Ecto neural progenitor cell (in vitro differentiated cells): ENCODE measurements at places on chromosomes 6 and 20.

GRCh38 chr6:157139054-157139708 lies 184.1 kb downstream of the TMEM242 start:
- no peak for DNase-seq

- DNase-seq, result no peak
These were observed 12.9 kb upstream of the TLDC2 start for GRCh38 chr20:36862857-36863668.

- no peak for DNase-seq
These were observed 176.6 kb downstream of the TRIM27 start for GRCh38 chr6:28747083-28747630.

GRCh38 chr6:111888928-111889695 lies 15.9 kb upstream of the FYN start:
- peak; percentile 81 for DNase-seq

GRCh38 chr6:34155471-34156300 lies 9.8 kb upstream of the GRM4 start:
- peak; percentile 38 for DNase-seq

DNA sequence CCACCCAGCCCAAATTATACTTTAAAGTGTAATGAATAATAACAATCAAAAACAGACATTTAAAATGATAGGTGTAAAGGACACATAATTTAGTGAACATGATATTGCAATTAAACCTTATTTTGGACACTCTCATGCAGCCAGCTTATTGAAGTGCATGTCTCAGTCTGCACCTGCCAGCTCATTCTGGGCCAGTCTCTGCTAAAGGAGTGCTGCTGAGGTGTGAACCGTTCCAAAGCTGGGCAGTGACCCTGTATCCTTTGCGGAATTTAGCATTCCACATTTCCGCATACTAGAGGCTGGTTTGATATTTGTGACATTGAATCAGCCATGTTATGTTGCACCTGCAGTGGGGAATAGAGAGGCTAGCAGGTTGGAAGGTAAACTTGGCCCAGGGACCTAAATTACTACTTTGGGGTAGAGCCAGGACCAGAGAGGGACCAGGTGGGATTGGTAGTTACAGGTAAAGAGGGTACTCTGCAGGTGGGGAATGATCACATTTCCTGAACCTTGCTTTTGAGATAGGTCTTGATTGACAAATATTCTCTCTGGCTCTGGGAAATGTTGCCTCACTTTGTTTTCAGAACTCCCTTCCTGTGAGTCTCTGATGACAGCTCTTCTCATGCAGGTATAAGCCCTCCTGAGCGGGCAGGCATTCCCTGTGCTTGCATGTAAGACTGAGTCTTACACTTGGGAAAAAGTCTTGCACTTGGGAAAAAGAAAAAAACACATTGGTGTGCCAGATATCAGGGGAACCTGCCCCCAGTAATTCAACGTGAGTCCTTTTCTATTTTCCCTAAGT lies 26.2 kb downstream of the TULP4 start:
- no peak for DNase-seq

DNA sequence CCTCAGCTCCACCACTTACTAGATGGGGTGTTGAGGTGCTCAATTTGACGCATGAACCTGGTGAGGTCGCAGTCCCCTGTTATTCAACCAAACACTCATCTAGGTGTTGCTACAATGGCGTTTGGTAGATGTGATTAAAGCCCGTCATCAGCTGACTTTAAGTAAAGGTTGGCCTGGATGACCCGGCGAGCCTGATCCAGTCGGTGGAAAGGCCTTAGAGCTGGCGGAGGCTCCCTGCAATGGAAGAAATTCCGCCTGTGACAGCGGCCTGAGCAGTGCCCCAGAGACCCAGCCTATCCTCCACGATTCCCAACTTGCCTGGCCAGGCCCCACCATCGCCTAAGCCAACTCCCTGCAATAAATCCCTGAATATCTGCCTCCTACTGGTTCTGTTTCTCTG lies 171.4 kb downstream of the BMP7 start:
- no peak for DNase-seq

- DNase-seq, result no peak
These were observed 428.4 kb upstream of the MARCKS start for GRCh38 chr6:113428702-113429101.

DNA sequence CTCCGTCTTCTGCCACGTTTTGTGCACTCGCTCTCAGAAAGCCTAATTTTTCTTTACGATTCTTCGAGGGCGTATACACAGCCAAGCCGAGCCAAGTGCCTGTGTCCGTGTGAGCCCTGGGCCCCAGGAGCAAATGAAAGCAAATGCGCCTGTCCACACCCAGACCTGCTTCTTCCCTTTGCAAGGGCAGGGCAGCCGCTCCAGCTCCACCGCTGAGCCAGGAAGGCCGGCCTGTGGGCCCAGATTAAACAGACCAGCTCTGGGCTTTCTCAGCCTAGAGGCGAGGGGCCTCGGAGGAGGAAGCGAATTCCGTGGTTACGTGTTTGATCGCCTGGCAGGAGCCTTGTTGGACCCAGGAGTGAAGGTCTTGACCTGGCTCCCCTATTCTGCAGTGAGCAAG lies 184.6 kb downstream of the SMOC2 start:
- no peak for DNase-seq

DNA sequence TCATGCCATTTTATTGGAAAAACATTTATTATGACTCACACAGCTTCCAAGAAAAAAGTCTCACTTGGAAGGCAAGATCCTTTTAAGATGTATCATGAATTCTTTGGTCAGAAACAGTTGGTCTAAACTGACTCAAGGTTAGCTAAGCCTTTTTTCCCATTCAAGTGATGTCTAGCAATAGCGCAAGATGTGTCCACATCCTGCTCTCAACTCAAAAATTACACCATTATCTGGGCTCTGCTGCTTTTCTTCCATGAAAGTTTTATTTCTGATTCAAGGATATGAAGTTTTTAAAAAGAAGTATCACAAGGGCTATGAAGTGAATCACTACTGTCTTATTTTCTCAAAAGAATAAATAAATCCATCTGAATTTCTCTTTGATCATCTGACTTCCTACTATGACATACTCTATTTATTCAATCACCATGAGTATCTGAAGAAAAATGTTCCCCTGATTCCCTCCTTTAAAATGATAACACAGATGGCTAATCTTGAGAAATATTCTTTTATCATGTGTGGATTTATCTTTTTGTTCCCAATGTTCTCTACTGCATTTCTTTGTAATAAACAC lies 139.2 kb downstream of the AHI1 start:
- DNase-seq, result no peak

GRCh38 chr6:157552820-157553485 lies 172.0 kb downstream of the ZDHHC14 start:
- DNase-seq, result peak; percentile 37

- peak; percentile 29 for DNase-seq
These were observed 158.3 kb downstream of the SYCP2 start for GRCh38 chr20:59774921-59775686.

DNA sequence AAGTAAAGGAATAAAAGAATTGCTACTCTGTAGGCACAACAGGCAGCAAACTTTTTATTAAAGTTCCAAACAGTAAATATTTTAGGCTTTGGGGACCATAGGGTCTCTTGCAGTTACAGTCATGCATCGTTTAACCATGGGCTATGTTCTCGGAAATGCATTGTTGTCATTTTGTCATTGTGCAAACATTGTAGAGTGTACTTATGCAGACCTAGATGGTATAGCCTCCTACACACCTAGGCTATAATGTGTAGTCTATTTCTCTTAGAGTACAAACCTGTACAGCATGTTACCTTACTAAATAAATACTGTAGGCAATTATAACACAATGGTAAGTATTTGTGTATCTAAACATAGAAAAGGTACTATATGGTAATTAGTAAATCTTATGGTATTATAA lies 54.7 kb downstream of the CDS2 start:
- DNase-seq, result no peak

GRCh38 chr6:138349891-138350290 lies 27.8 kb upstream of the SMIM28 start:
- DNase-seq, result no peak

- no peak for DNase-seq
These were observed 119.7 kb upstream of the PRDM1 start for GRCh38 chr6:105966481-105966880.

GRCh38 chr20:57667388-57667787 lies 42.4 kb downstream of the PMEPA1 start:
- DNase-seq, result no peak

- DNase-seq, result no peak
These were observed 16.1 kb downstream of the JPH2 start for GRCh38 chr20:44170816-44171410.

DNA sequence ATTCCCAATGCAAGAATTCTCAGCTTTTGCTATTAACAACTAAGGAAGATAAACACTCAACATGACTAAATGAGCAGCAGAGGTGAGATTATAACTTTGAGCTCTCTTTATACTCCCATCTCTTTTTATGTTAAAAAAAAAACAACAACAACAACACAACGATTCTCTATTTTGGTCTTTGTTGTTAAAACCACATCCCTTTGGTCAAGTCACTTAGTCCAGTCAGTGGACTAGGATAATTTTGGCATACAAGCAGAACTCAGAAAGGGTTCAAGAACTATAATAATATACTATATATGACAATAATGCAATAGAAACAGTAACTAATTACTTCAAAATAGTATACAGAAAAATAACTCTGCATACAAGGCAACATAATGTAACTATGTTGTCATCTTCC lies 312.4 kb downstream of the RNGTT start:
- no peak for DNase-seq

GRCh38 chr6:163779727-163780284 lies 365.3 kb downstream of the QKI start:
- no peak for DNase-seq

- DNase-seq, result no peak
These were observed 192.8 kb downstream of the TBXT start for GRCh38 chr6:165974817-165975216.

GRCh38 chr6:94955156-94955555 lies 622.2 kb upstream of the MANEA start:
- no peak for DNase-seq

GRCh38 chr6:16464045-16464444 lies 225.7 kb downstream of the GMPR start:
- DNase-seq, result no peak

DNA sequence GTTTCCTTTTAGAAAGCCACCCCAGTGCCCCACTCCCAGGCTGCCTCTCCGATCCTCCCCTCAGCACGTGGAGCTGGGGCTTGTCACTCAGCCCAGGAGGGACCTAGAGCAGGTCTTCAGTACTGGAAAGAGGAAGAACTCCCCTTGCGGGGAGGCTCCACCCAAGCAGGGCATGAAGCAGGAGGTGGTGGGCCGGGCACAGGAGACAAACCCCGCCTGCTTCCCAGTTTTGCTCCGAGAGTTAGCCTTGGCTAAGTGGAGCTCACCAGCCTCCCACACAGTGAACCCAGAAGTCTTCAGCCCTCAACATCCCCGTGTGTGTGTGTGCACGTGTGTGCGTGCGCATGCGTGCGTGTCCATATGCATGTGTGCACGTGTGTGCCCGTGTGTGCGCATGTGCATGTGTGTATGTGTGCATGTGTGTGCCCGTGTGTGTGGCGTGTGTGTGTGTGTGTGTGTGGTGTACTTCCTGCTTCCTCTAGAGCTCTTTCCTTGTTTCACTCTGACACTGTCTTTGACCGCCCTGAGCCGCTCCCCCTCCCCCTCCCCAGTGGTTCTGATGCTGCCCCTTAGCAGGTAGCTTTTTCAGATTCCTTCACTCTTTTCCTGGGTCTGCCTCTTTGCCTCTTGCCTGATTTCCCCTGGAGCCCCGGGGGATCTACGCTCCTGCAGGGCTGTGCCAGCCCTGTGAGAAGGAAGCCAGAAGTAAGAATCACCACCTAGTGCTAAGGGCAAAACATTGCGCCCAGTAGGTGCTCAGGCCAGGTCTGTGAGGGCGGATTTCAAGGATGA lies 239.8 kb downstream of the CDC5L start:
- peak; percentile 53 for DNase-seq

DNA sequence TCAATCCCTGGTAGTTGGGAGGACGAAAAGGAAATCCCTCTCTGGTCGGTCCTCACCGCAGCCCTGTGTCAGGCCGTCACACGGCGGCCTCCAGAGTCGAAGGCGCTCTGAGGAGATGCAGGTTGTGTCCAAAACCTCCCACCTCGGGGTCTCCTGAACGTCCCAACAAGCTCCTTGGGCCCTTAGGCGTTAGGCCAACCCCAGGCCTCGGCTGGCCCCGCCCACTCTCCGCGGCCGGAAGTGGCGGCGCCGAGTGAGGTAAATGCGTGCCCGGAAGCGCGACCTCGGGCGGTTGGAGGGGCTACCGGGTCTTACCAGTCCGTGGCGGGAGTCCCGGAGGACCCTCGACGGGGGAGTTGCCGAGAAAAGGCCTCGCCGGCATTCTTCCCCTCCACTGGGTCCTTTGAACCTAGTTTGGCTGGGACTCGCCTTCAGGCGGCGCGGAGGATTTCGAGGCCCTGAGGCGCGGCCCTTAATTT lies at the start of gene TDRD6:
Gene TDRD6 (plus strand): TSS at position 267 of the 479 bp plus-strand sequence. CDS start 244 bp downstream, outside the sequence.
- no peak for DNase-seq

DNA sequence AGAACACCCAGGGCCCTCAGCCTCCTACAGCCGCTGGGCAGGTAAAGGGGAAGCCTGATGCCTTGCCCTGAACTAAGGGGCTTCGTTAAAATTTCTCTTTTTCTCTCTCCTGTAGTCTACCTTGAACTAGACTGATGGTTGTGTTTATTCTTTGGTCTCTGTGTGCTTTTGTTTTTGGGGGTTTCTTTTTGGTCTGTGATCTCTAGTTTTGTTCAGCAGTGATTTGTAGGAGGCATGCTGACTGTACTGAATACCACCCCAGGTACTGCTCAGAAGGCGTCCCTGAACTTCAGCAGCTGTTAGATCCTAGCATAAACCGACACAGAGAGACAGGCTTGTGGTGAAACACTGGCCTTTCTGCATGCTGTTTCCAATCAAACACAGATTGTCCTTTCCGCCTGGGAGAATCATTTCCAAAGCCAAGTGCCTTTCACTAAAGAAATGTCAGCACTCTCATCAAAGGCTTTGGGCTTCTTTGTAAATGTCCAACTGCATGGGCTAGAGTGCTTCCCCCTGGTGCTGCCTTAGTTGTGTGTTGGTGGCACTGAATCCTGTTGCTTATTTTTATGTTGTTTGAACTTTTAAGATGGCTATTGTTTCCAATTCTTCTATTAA lies 364.7 kb upstream of the SASH1 start:
- DNase-seq, result no peak

GRCh38 chr20:22099348-22099747 lies 393.9 kb downstream of the PAX1 start:
- DNase-seq, result no peak

- DNase-seq, result no peak
These were observed 129.6 kb upstream of the BEND3 start for GRCh38 chr6:107244742-107245480.

DNA sequence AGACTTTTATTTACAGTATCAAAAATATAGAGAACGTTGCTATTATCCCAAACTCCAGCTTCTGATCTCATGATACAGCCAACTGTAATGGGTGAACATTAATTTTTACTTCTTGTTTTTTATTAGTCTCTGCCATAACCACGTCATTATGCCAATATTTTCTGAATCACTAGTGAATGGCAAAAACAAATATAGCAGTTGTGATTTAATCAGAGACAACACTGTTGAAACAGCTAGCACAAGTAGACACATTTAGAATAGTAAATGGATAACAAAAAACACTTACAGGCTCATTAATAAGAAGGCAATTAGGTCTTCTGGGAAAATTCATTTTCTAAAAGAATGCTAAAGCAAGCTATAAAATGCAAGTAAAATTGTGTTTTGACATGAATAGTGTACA lies 8.1 kb downstream of the PTPRK start:
- DNase-seq, result no peak

GRCh38 chr6:109632405-109632804 lies 58.6 kb downstream of the AK9 start:
- DNase-seq, result no peak
